ENCODE measurements at places on chromosomes 12 and 14.

GRCh38 chr14:93745603-93746273, 42.5 kb downstream of the PRIMA1 start:
- DNase-seq: no peak

- no peak for DNase-seq
Observed at GRCh38 chr14:102799684-102800562, 22.7 kb downstream of the TRAF3 start.

DNA sequence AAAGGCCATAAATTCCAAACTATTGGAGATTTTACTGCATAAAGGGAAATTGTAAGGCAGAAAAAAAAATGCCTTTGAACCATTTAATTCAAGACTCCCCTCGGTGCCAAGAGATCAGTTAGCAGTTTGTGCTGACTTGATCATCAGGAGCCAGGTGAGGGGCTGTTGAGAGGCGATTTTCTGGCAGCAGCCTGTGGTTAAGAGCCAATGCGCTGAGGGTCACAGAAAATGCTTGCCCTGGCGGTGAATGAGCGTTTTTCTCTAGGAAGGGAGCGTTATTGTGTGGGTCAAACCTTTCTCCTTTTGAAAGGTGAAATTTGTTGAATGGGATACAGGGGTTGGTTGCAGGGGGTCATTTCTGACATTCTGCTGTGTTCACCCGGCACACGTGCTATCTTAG, 4.7 kb downstream of the SRRM4 start:
- no peak for DNase-seq

- no peak for DNase-seq
Observed at GRCh38 chr14:52412426-52412825, 98.3 kb downstream of the PTGER2 start.

- no peak for DNase-seq
Observed at GRCh38 chr14:39015360-39015961, 87.6 kb downstream of the SEC23A start.

DNA sequence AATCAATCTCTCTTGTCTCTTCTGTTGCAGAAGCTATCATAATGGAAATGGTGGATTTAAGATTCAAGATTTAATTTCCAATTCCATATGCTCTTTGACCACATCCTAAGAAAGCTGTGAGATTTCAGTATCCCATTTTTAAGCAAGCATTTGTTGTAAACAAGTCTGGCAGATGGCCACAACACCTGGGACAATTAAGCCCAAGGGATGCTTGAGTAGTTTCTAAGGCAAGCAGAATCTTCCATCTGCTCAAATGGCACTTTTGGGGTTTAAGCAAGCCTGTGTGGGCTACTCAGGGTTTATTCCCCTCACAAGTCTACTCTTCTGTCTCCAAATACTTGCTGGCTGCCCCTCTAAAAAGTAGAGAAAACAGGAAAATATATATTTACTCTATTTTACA, 304.7 kb upstream of the SYT1 start:
- DNase-seq: no peak

GRCh38 chr14:103029936-103030335, 27.4 kb downstream of the CDC42BPB start:
- DNase-seq: no peak

- no peak for DNase-seq
Observed at GRCh38 chr12:110508071-110508586, 6.0 kb downstream of the RAD9B start.

DNA sequence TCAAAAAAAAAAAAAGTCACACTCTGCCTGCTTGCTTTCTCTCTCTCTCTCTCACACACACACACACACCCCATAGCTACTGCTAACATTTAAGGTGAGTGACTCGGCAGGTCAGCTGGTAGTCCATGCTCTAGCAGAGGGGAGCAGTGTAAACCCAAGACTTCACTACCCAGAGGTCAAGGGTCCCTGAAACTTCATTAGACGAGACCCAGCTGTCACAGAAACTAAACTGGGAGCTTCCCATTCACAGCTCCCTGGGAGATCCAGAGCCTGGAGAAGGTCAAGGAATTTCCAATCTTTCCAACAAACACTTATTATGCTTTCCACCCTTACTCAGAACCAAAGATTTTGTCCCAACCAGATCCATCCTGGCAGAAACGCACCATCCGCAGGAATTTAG, 33.2 kb downstream of the CKAP4 start:
- no peak for DNase-seq

- DNase-seq: no peak
Observed at GRCh38 chr12:19273482-19274330, 144.2 kb downstream of the PLEKHA5 start.

- no peak for DNase-seq
Observed at GRCh38 chr12:122183588-122183940, 641 bp downstream of the LRRC43 start.

DNA sequence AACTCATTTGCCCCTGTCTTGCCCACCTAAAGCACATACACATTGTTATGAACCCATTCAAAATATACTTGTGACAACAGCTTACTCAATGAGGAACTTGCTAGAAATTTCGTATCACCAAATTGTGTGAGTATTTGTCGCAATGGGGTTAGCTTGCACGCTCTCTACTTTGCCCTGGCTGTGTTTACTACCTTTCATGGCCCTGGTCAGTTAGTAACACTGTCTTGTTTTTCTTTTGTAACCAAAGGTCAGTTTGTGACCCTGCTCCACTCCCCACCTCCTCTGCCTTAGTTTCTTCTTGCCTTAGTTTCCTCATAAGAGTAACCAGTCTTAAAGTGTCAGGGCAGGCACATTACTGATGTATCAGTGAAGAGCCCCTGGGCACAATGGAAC, 205.8 kb upstream of the EEA1 start:
- no peak for DNase-seq

- DNase-seq: no peak
Observed at GRCh38 chr14:68519671-68520187, 273.1 kb downstream of the ZFP36L1 start.

GRCh38 chr12:119915894-119916510, 38.9 kb upstream of the CIT start:
- no peak for DNase-seq

- DNase-seq: no peak
Observed at GRCh38 chr14:68576031-68576430, 216.8 kb downstream of the ZFP36L1 start.

DNA sequence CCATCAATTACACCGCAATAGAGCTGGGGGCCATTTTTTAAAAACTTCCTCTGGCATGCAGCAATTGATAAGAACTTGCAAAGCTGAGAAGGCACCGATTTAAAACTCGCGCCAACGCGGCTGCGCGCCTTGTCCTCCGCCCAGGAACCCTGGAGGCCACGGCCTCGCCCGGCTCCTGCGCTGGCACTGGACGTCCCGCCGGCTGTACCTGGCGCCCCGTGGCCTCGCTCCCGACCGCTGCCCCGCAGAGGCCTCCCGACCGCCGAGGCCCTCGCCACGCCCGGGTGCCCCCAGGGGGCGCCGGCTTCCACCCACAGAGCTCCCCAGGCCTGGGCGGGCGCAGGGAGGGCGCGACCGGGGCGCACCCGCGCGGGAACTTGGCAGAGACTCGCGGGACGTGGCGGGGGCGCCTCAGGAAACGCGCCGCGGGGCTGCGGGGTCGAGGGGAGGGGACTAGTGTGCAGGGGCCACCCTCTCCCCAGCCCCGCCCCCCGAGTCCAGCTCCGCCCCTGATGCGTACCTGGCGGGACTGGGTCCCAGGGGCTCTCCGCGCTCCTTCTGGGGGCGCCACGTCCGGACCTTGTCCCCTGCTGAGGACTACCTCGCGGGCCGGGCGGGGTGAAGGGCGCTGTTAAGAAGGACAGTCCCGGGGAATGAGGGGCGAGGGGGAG, 65.7 kb downstream of the TNFAIP2 start:
- DNase-seq: no peak

GRCh38 chr12:131865180-131865875, 29.1 kb upstream of the ULK1 start:
- peak; percentile 91 for DNase-seq

- DNase-seq: no peak
Observed at GRCh38 chr12:21683115-21683514, 25.5 kb upstream of the LDHB start.

DNA sequence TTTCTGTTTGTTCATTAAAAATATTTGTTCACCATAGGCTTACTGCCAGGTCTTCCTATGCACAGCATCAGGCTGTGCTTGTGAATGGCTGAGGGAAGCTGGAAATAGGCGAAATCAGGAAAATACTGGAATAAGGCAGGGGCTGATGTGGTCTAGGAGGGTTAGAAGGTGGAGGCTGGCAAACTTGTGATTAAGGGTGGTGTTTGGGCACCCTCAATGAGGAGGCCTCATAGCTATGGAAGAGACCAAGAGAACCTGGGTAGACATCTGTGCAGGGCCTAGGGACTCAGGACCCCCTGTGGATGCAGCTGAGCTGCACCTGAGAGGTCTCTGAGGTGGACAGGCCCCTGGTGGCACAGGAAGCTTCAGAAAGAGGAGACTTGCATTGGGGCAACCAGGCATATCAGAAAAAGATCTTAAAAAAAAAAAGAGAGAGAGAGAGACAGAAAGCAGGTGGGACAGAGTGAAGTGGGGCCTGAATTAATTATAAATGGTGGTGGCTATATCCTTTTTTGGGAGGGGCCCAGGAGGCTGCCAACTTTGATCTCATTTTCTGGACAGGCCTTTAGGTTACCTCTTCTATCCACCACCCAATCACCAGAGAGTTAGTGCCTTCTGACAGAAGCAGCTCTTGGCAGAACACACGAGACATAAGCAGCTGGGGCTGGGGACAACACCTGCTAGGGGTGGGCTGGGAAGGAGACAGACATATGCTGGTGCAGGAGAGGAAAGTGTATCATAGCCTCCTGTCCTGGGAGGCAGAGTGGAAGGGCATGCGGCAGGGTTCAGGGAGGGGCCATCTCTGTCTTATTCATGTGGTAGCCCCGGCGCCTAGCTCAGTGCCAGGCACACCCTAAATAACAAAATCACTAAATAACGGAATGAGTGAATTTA, 46.7 kb upstream of the ATP23 start:
- DNase-seq: no peak

GRCh38 chr14:60092526-60092920, 800 bp downstream of the PCNX4 start:
- DNase-seq: no peak

- no peak for DNase-seq
Observed at GRCh38 chr14:80965037-80965436, 9.6 kb downstream of the TSHR start.

DNA sequence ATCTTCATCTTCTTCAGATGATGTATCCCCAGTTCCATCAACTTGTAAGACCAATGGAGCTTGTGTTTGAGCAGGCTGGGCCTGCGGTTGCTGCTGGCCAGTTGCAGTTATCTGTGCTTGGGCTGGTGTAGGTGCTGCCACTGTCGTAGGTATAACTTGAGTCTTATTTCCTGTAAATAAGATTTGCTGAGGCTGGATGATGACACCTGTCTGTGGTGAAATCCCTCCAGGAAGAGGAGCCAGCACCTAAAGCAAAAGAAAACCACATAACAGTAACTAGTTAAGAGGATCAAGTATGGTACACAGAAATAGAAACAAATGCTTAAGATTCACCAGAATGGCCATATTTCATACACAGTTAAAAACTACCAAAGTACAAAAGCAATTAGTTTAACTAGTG, 28.2 kb downstream of the GTF2A1 start:
- DNase-seq: no peak

Data from 8988T (cell line).